Fibroblast of pulmonary artery (primary cell): ENCODE measurements at places on chromosomes 13 and 19.

- DNase-seq, result no peak
These were observed 21.9 kb downstream of the ZNF473 start for GRCh38 chr19:50047671-50048070.

GRCh38 chr13:113069861-113070805 is 35.5 kb upstream of the F7 start:
- no peak for DNase-seq

GRCh38 chr19:38793177-38793576 is 4.2 kb downstream of the LGALS7B start:
- peak; percentile 45 for DNase-seq

DNA sequence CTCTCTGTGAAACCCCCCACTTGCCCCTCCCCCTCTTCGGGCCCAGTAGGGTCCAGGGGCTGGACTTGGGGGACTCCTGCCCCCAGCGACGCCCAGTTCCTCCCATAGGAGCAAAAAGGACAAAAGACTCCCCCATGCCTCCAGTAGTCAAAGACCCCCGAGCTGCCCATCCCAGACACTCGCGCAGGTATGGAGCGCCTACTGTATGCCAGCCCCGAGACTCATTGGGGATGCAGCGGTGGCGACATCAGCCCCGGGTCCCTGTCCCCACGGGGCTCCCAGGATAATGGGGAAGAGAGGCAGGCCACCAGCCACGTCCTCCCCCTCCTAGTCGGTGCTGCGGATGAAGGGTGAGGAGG is 18.3 kb upstream of the ZNRF4 start:
- DNase-seq, result no peak

DNA sequence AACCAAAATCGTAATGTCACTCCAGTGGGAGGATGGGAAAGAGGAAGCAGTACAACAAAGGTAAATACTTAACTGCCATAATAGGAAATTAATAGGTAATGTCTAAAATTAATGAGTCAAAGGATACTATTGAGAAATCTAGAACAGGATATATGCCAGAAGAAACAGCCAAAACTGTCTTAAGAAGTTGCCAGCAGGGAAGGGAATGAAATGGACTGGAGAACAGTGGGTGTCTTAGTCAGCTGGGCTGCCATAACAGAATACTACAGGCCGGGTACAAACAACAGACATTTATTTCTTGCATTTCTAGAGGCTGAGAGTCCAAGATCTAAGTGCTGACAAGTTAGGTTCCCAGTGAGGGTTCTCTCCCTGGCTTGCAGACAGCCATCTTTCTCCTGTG is 40.3 kb upstream of the IPO5 start:
- no peak for DNase-seq

GRCh38 chr19:39403331-39404312 is 3.0 kb upstream of the ZFP36 start:
- peak; percentile 99 for DNase-seq

GRCh38 chr19:54136086-54136863 is 1.3 kb upstream of the CNOT3 start:
- DNase-seq, result peak; percentile 27

- no peak for DNase-seq
These were observed 60.5 kb upstream of the MEDAG start for GRCh38 chr13:30845297-30846214.

DNA sequence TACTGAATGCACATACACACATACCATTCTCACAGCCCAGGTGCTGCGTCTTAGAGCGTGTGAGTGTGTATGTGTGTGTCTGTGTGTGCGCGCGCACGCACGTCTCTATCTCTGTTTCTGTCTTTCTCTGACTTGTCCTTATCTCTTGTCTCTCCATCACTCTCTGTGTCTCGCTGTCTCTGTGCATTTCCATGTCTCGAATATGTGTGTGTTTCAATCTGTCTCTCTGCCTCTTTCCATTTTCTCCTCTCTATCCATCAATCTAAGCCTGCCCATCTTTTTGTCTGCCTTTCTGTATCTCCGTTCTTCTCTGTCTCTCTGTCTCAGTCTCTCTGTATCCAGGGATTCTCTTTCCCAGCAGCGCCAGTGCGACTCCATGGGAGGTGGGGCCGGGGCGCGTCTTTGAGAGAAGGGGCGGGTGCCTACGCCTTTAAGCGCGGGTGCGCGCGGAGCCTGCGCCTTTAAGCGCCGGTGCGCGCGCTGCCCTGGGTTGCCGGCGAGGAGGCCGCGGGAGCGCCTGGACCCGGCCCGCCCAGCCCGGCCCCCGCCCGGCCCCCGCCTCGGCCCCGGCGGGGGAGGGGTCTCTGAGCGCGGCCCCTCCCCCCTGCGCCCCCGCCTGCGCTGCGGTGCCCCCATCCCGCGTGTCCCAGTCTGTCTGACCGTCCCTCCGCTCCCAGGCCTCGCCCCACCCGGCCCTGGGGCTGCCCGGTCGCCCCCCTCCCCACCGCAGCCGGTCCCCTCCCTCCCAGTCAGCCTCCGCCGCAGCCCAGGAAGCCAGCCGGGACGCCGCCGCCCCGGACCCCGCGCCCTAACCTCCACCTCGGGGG is at the start of gene LRFN3:
Gene LRFN3 (plus strand): TSS at position 464 of the 827 bp plus-strand sequence. CDS start 3,052 bp downstream, outside the sequence.
- DNase-seq, result peak; percentile 75

- peak; percentile 44 for DNase-seq
These were observed 5.1 kb upstream of the DHDH start for GRCh38 chr19:48928164-48929025.

GRCh38 chr19:49217382-49217781 is 59.8 kb downstream of the TRPM4 start:
- peak; percentile 66 for DNase-seq

DNA sequence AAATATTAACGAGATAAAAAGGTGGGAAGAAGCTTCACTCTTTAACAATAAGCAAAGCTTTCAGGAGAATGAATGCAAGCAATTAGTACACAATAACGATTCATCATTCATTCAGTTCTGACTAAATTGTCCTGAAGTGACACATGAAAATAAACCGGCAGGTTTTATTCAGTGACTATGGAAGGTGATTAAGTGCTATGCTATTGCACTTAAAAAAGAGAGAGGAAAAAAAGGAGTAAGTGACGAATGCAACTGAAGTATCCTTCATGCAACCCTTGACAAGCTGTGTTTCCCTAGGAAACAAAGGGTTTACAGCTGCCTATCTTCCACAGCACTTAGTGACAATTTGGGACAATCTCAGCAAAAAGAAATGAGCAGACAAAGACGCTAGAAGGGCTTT is 1.4 kb downstream of the LIG4 start:
- DNase-seq, result no peak

DNA sequence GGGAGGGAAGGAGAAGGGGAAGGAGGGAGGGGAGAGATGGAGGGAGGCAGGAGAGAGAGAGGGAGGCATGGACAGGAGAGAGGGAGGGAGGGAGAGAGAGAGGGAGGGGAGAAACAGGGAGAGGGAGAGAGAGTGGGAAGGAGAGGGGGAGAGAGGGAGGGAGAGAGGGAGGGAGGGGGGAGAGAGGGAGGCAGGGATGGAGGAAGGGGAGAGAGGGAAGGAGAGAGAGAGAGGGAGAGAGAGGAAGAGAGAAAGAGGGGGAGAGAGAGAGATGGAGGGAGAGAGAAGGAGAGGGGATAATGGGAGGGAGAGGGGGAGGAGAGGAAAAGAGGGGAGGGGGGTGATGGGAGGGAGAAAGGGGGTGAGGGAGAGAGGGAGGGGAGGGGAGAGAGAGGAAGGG is 86.8 kb upstream of the VSTM2B start:
- DNase-seq, result no peak

- peak; percentile 53 for DNase-seq
These were observed 489.6 kb upstream of the KLF12 start for GRCh38 chr13:74623761-74624160.

DNA sequence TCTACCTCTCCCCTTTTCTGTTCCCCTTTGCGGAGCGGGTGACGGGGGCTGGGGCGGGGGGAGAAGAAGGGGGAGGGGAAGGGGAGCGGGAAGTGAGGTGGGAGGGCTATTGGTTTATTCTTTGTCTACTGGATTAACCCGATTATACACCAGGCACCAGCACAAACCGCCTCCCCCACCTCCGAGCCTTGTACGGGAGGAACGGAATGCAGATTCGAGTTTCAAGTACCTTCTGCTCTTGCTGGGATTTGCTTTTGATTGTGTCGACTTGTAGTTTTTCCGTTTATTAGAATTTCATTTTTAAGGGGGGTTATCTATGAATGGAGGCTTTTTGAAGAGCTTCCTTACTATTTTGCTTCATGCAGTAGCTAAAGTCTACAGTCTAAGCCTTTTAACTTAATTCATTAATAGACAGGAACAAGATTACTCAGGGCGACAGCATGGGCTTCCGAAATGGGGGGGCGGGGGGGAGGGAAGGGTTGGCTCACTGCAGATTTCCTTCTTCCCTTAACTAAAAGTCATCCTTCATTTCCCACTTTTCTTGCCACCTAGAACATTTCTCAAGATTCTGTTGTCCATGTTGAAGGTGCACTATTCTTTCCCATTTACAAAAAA is 937 bp upstream of the SPRY2 start:
- peak; percentile 71 for DNase-seq

DNA sequence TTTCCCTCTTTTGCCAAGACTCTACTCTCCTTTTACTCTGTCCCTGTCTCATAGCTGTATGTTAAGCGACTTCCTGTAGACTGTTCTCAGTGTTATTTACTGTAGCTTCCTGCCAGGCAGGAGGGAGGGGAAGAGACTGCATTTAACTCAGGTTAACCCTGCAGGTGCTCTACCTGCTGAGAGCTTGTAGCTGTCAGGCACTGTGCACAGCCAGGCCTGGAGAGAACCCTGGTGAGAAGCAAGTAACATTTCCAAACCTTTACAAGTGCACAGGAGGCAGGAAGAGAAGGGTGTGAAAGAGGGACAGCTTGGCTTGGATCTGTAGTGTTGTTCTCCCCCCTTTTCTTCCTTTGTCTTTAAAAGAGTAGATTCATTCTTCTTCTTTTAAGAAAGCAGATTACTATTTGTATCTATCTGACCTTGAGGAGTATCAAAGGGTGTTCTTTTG is 167.1 kb downstream of the LMO7 start:
- DNase-seq, result no peak

DNA sequence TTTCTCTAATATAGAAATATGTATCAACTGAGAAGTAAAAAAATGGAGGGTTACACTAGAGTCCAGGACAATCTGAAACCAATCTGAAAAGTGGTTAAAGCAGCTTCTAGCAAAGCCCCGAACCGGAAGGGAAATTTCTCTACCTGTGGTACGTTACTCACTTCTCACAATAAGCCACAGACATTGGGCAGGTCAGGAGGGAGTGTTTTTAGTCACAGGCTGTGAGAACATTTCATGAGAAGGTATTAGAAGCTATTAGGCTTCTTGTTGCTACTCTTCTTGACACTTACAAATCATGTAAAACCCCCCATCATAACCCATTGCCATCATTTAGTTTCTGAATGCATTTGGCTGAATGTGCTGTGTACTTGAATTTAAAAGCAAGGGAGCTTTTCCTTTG is 120.9 kb downstream of the NUFIP1 start:
- no peak for DNase-seq

GRCh38 chr19:29454109-29454508 is 71.7 kb upstream of the VSTM2B start:
- no peak for DNase-seq
